ENCODE measurements at places on chromosomes 7 and 10.

DNA sequence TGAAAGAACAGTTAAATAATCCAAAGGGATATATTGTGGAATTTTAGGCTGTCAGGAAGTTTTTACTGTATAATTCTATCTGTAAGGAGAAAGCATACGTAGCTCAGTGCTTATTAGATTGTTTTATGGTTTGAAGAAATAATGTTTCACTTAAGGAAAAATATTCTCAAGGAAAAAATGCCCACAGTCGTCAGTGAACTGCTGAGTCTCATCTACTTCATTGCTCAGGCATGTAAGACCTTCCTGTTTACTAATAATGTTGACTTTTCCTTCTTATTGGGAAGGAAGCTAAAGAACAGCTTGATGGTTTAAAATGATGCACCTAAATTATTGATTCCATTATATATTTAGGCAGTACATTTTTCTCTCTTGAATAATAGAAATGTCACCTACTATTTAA lies 304.2 kb downstream of the SDK1 start:
- DNase-seq = no peak

DNA sequence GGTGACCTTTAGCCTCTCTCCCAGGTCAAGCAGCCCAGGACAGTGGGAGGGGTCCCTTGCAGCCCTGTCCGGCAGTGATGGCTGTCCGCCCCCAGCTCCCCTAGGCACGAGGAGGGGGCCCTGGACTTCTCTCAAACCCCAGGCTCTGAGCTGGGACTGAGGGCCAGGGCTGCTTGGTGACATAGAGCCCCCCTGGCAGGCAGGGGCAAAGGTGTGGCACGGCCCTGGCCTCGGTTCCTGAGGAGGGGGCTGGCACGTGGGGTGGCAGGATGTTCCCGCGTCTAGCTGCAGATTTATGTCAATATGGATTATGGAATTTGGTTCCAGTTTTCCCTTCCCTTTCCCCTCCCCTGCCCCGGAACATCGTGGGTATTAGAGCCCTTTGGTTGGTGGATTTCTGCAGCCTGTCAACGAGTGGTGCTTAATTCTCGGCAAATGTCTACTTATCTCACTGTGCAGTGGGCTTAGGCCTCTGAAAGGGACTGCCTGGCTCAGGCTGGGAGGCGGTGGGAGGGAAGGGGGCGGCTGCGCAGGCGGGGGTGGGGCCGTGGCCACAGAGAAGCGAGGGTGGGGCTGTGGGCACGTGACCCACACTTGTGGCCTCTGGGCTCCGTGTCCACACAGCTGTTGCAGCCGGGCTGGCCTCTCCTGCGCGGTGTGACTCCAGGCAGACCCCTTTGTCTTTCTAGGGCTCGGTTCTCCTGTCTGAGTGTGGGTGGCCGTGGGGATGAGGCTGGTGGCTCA lies 19.3 kb downstream of the UNCX start:
- no peak for DNase-seq

DNA sequence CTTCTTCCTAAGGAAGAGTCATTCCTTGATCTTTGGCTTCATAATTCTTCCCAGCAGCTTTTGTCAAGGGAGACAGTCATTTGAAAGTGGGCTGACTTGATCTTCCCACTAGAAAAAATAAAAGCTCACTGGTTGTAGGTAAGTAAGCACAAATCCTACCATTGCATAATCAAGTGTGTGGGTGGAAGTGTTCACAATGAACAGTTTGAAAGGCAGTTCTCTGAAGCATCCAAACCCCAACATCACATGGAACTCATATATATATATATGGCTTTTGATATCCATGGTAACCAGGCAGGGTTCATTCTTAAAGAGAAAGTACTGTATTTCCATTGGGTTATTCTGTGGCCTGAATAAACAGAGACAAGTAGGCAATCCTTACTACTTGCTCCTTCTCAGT lies 51.6 kb downstream of the ARMH3 start:
- DNase-seq = no peak

DNA sequence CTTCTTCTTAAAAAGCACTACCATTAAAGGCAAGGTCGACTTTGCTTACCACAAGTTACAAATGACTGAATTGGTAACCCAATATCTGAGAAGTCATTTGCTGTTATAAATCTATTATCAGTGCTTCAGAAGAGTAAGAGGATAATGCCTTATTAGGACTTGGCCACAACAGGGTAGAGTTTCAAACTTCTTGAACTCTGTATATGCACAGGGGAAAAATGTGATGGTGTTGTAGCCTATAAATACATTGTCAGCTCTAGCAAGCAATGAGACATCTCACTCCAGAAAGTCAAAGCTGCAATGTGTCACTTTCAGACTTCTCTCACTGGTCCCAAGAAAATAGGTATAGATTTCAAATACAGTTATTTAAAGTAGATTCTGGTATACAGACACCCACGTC lies 9.3 kb downstream of the TFEC start:
- DNase-seq = no peak

- no peak for DNase-seq
Measured at GRCh38 chr7:148962440-148962822, 65.9 kb downstream of the PDIA4 start.

- DNase-seq = no peak
Measured at GRCh38 chr7:40709062-40709964, 574.5 kb downstream of the SUGCT start.

DNA sequence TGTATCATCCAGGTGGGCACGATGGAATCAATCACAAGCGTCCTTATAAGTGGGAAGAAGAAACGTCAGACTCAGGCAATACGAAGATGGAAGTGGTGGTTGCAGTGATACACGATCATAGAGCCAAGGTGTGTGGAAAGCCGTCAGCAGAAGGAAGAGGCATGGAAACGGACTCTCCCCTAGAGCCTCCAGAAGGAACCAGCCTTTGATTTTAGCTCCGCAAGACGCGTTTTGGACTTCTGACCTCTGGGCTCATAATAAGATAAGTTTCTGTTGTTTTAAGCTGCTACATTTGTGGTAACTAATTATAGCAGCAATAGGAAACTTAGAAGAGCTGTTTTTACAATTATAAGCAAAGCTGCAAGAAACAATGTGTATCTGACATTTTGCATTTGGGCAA lies 14.8 kb downstream of the FANK1 start:
- DNase-seq = no peak

DNA sequence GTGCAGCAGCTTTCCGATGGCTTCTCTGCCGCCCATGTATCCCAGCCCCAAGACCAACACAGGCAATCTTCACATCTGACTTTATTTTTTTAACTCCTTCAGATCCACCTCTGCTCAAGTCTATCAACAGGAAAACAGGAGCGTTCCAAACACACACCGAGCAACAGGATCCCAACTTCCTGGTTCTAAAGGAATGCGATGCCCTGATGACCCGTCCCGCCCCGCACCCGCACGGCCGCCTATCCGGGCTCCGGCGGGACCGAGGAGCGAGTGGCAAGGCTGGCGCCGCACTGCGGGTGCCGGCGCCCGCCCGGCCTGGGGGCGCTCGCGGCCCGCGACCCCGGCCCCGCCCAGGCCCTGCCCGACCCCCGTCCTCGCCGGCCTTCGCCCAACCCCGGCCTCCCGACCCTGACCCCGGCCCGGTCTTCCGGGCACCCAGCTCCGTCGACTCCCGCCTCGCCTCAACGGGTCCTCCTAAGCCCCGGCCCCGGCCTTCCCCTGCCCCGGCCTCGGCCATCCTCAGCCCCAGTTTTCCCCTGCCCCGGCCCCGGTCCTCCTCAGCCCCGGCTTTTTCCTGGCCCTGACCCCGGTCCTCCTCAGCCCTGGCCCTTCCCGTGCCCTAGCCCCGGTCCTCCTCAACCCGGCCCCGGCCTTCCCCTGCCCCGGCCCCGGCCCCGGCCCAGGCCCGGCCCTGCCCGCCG lies 730 bp downstream of the LARP4B start:
- no peak for DNase-seq

DNA sequence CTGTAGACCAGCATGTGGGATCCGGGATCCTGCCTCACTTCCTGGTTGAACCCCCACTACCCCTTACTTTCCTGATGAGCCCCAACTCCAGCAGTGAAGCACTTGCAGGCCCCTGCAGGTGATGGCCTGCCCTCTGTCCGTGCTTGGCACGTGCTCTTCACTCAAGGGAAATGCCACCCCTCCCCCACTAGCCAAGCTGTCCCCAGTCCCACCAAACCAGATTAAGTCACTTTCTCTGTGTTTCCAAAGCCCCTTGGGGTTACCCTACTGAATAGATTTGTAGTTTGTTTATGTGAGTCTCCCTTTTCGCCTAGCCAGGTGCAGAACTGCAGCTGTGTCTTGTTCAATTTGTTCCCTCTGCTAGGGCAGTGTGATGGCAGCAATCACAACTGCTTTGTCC lies 121.7 kb downstream of the WDFY4 start:
- no peak for DNase-seq

- DNase-seq = no peak
Measured at GRCh38 chr7:99562832-99563231, 4.4 kb downstream of the ZNF655 start.

- no peak for DNase-seq
Measured at GRCh38 chr10:100888957-100889356, 23.8 kb upstream of the SLF2 start.

DNA sequence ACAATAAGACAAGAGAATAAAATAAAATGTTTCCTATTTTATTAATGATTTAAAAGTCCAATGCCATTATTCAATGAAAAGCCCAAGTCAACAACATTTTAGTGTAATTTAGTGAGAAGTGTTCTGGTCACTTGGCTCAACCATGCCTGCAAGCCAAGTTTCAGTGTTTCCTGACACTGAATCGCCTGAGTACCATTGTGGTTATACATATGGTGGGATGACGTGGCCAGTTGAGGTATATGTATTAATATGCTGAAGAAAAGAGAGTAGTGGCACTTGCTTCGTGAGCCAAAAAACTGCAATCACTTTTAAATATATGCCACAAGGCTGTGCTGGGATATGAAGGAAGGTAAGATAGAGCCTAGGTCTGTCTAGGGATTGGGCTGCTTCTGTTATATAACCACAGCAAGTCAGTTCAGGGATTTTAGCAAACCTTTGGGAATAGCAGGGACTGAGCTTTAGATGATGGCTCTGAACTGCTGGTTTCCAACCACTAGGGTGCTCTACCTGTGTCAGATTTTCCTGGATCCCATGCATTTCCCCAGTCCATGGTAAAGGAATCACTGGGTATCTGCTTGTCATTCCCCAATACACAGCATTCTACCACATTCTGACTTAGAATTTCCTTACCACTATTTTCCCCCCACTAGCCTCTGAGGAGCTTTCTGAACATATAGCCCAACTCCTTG lies 214.0 kb upstream of the PRPS1L1 start:
- DNase-seq = no peak

DNA sequence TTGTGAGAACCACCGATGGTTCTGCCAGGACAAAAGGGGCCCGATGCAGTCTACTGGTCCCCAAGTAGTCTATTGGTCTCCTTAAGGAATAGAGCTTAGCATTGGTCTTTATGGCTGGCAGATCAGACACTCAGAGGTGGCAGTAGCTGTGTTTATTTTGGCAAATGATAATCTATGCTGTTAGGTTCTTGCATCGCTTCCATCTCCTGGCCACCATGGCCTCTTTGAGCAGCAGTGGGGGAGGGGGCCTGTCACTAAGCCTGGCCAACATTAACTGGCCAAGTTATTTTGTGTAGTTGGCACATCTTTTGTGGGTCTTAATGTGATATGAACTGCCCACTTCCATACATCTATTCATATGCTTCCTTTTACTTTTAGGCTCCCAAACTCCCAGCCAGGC lies 4.5 kb upstream of the ZC3HAV1 start:
- no peak for DNase-seq

GRCh38 chr7:32892521-32893206 lies 1.1 kb upstream of the KBTBD2 start:
- DNase-seq = peak; percentile 17
